ENCODE measurements at places on chromosomes 3 and 15.

- DNase-seq = no peak
Measured at GRCh38 chr3:32782407-32782806, 35.4 kb upstream of the TRIM71 start.

GRCh38 chr3:111932946-111933345 lies 45.9 kb upstream of the ABHD10 start:
- no peak for DNase-seq

DNA sequence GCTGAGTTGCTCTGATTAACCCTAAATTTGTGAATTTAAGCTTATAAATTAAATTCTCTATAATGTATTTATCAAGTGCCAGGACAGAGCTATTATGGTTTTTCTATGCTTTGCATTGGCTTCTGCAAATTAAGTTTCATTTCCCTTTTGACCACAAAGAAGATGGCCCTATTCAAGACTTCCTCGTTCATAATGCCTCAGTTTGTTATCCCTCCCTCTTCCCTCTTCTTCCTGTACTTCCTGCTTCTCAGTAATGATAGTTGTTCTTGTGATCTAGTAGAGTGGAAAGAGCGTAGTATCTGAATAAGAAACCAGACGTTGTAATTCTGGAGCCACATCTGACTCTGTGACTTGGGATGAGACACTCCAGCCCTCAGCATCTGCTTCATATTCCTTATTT lies 118.7 kb downstream of the CACNA1D start:
- no peak for DNase-seq

- DNase-seq = no peak
Measured at GRCh38 chr15:29638781-29639180, 183.5 kb downstream of the TJP1 start.

- no peak for DNase-seq
Measured at GRCh38 chr3:153599685-153600084, 437.7 kb downstream of the RAP2B start.
